ENCODE measurements at places on chromosomes 12 and 14. TPM values are rescaled to one million over a fixed set of nuclear protein-coding genes. Genes with fewer than 3 reads are reported as not detected.

DNA sequence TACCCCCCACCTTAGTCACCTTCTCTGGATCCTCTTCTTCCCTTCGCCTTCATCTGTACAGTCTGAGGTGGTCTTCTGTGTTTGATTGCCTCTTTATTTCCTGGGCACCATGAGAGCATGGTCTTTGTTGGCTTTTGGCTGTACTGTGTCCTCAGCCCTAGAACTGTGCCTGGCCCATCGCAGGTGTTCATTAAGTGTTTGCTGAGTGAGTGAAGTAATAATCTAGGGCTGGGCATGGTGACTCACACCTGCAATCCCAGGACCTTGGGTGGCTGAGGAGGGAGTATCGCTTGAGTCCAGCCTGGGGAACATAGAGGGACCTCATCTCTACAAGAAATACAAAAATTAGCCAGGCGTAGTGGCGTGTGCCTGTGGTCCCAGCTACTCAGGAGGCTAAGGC is 13.9 kb downstream of the ALDH2 start:
- DNase-seq = no peak

OR10AD1 gene
- not detected for total RNA-seq

RNASE1 gene
- 270 TPM for total RNA-seq

MDM1 gene
- total RNA-seq = 33.2 TPM

STON2 gene
- 8.7 TPM for total RNA-seq
